Progenitor cell of endocrine pancreas (in vitro differentiated cells): ENCODE measurements at places on chromosomes 1 and 21.

GRCh38 chr1:159184201-159184600 lies 12.8 kb downstream of the CADM3 start:
- no peak for DNase-seq

- no peak for DNase-seq
Measured at GRCh38 chr1:20184481-20184900, 1.4 kb upstream of the UBXN10 start.

DNA sequence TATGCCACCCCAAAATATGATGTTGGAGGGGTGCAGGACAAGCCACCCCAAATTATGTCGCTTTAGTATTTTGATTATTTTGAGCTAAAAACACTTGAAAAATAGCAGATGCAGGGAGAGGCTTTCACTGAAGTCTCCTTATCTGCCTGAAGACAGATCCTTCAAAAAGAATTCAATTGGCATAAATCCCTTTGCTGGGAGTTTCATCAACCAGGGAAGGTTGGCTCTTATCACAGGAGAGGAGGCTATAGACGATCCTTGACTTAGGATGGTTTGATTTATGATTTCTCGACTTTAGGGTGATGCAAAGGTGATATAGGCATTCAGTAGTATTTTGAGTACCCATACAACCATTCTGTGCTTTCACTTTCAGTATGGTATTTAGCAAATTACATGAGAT lies 97.8 kb upstream of the CAMK1G start:
- no peak for DNase-seq

DNA sequence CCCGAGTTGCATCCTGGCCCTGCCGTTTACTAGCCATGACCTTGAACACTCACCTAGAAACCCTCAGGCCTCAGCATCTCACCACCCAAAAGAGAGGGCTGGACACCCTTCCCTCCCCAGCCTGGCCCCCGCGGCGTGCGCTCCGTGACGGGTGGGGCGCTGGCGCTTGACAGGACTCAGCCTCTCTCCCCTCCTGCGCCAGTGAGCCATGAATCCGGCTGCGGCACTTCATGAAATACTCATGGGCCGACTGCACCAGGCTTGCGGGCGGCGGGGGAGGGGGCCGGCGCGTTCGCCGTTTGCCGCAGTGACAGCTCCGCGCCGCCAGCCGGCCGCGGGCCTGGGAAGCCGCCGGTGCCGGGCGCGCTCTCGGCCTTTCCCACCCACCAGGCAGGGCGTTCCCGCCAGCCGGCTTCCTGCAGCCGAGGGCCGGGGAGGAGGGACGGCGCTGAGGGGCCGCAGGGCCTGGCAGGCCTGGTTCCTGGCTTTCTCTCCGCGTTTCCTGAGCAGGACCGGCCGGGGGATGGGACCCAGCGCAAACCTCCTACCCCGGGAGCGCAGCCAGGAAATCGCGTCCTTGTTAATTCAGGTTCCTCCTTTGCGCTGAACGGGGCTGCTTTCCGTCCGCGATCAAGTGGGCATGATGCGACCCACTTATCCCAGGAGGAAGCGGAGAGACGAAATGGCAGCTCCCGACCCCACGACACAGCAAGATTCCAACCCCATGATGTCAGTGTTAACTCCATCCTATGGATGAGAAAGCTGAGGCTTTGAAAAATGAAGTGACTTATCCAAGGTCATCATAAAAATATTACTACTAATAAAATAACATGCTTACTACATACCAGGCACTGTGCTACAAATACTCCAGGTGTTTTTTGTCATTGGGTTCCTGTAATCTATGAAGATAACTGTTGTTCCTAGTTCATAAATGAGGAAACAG lies 9.1 kb upstream of the LUZP1 start:
- peak; percentile 63 for DNase-seq

GRCh38 chr1:19484338-19484797 lies 971 bp downstream of the CAPZB start:
- peak; percentile 15 for DNase-seq
